ENCODE measurements at places on chromosomes 13 and 19. TPM values are rescaled to one million over a fixed set of nuclear protein-coding genes. Genes with fewer than 3 reads are reported as not detected.
A peak's percentile ranks its signal among the peaks of the same experiment; 100 is the strongest.

Gene CPB2
- not detected for total RNA-seq

- peak; percentile 54 for DNase-seq
Observed at GRCh38 chr19:39671739-39672363, 16.1 kb downstream of the LGALS16 start.

Gene GRIK5
- total RNA-seq, result 0.73 TPM

DNA sequence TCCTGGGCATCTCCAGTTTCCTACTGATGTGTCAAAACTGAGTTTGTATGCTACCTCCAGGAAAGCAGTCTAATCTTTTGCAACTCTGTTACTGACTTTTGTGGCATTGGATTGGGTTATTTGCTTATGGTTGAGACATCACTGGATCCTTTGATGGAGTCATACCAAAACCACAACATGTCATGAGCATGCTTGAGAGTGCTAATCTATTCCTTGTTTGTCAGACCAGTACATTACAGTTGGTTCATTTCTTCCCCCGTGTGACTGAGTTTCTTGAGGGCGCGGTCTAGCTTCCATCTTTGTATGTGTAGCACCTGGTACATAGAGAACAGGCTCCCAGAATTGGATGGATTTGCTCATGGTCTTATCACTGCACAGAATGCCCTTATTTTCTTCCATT is 43.2 kb downstream of the SUGT1 start:
- DNase-seq, result peak; percentile 71

DNA sequence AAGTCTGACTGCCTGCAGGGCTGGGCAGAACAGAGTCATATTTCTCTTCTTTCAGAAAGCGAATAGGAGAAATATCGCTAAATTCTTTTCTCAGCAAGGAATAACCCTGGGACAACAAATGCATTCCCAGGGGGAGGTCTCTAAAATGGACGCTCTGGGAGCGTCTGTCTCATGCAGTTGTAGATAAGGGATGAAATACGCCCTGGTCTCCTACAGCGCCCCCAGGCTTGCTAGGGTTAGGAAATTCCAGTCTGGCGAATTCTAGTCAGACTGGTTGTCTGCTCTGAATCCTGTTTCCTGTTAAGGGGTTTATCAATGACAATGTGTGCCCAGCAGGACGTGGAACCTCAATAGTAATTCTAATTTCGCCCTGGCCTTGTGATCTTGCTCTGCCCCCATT is 1214.1 kb downstream of the DIAPH3 start:
- DNase-seq, result no peak

GRCh38 chr13:75789451-75790197 is 153.5 kb downstream of the LMO7 start:
- DNase-seq, result no peak

DNA sequence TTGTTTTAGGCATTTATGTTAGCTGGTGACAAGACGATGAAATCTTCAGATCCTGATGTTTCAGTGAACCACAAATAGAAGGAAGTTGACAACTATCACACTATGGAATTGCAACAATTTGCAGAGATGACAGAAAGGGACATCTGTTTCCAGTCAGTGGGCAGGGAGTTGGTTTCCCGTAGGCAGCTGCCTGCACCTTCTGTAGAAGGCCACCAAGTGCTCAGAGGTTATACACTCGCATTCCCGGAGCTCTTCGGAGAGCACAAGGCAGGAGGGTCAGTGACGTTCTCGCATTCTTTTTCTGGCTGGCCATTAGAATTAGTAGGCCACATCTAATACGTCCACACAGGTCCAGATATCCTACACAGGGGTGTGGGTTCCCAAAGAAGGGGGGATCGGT is 129.4 kb downstream of the SHISA2 start:
- DNase-seq, result no peak

Gene GPR12
- not detected for total RNA-seq

Gene ABCC4
- total RNA-seq, result 8.7 TPM

GRCh38 chr19:42850981-42851717 is 28.4 kb downstream of the PSG1 start:
- DNase-seq, result no peak

DNA sequence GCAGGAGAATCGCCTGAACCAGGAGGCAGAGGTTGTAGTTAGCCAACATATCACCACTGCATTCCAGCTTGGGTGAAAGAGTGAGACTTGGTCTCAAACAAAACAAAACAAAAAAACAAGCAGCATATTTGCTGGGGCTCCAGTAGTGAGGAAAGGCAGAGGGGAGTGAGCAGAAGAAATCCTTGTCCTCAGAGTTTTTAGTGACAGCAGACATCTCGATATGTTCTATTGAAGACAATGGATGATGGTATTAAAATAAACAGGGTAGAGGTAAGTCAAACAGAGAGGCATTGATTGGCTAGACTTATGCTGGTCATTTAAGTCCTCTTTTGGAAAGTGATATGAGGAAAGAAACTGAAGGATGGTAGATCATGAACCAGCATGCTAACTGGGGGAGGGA is 19.0 kb downstream of the NLRP7 start:
- no peak for DNase-seq

- DNase-seq, result no peak
Observed at GRCh38 chr13:114010401-114011101, 36.7 kb upstream of the C13orf46 start.

Gene USHBP1
- 0.24 TPM for total RNA-seq

DNA sequence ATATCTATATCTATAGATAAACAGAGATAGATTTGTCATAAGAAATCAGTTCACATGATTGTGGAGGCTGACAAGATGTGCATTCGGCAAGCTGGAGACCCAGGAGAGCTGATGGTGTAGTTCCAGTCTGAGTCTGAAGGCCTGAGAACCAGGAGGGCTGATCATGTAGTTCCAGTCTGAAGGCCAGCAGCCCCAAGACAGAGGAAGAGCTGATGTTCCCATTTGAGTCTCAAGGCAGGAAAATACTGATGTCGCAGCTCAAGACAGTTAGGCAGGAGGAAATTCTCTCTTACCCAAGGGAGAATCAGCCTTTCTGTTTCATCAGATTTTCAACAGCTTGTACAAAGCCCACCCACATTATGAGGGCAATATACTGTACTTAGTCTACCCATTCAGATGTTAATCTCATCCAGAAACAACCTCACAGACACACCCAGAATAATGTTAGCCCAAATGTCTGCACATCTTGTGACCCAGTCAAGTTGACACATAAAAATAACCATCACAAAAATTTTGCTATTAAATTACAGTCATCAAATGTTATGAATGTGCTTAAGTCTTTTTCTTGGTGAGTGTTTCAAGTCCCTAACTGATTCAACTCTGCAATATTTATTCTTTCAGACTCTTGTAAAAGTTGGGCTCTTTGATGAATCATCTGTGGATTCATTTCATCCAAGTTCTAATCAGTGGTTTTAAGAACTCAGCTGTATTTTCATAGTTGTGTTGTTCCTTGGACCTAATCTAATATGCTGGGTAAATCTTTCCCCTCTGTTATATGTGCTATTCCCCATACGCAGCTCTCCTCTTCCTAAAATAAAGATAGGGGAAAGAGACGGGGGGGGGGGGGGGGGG is 22.7 kb upstream of the LRCH1 start:
- DNase-seq, result no peak

DNA sequence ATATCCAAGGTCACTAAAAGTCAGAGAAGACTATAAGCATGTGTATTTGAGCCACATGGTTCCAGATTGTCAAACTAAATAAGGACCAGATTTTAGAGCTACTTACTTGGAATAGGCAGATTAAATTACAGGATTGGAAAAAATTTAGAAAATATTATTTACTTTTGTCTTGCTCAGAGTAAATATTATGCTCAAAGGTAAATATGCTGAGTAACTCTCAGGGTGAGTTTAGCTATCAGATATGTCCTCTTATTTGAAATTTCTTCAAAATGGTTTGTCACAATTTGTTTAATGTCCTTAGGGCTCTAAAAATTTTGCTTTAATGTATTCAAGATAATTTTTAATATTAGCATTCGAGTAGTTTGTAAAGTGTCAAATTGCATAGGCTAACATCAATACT is 2455.2 kb downstream of the PCDH9 start:
- no peak for DNase-seq

Gene ZNF497
- 0.31 TPM for total RNA-seq

- DNase-seq, result peak; percentile 25
Observed at GRCh38 chr19:2495130-2495641, 19.3 kb downstream of the GADD45B start.

DNA sequence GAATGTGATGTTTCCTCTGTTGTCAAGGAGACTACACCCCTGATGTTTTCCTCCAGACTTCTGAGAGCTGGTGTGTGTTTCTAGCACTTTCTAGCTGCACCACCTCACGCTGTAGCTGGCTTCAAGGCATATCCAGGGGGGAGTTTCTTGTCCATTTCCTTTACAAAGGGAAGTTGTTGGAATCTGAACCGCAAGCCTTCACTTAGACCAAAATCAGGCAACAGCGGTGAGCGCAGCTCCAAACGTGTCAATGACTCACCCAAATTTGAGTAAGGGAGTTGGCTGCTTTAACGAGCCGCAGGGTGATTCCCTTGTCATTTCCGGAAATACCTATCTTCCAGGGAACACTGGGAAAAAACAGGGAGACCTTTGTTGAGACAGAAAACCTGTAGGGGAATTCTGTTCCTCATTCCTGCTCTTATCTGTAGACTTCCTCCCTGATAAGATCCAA is 2.5 kb downstream of the LDLR start:
- DNase-seq, result peak; percentile 78

- DNase-seq, result no peak
Observed at GRCh38 chr13:32938907-32939306, 77.3 kb upstream of the KL start.

Gene RNF225
- total RNA-seq, result 0.21 TPM

Gene EFNB2
- total RNA-seq, result 0.07 TPM

DNA sequence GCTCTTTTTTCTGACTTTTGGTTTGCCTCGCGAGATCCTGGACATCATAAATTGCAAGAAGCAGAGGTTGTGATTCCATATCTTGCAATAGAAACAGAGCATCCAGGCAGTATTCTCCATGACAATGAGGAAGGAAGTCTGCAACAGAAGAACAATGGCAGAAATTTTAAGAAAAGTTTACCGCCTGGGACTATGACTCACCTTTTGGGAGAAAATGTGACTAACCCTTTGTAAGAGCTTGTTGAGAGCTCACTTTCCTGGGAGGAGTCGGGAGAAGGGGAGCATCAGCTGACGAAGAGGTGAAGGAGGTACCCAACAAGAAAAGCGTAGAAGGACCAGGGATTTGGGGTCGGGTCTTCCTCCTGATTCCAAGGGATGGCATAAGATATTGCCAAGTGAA is 34.3 kb upstream of the TNFSF11 start:
- DNase-seq, result no peak

- no peak for DNase-seq
Observed at GRCh38 chr19:5339198-5339949, 1.2 kb downstream of the PTPRS start.

DNA sequence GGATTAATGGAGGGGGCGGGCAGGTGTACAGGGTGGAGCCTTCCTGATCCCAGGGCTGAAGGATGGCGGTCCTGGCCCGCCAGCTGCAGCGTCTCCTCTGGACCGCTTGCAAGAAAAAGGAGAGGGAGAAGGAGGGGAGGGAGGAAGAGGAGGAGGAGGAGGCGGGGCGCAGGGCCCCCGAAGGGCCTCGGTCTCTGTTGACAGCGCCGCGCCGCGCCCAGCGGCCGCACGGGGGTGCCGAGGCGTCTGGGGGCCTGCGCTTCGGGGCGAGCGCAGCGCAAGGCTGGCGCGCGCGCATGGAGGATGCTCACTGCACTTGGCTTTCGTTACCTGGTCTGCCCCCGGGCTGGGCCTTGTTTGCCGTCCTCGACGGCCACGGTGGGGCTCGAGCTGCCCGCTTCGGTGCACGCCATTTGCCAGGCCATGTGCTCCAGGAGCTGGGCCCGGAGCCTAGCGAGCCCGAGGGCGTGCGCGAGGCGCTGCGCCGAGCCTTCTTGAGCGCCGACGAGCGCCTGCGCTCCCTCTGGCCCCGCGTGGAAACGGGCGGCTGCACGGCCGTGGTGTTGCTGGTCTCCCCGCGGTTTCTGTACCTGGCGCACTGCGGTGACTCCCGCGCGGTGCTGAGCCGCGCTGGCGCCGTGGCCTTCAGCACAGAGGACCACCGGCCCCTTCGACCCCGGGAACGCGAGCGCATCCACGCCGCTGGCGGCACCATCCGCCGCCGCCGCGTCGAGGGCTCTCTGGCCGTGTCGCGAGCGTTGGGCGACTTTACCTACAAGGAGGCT is at the start of gene PPM1N:
Gene PPM1N, plus strand, starts transcription at position 33 of the 785 bp plus-strand sequence. Its CDS starts 30 bp downstream, at position 63.
- peak; percentile 67 for DNase-seq

DNA sequence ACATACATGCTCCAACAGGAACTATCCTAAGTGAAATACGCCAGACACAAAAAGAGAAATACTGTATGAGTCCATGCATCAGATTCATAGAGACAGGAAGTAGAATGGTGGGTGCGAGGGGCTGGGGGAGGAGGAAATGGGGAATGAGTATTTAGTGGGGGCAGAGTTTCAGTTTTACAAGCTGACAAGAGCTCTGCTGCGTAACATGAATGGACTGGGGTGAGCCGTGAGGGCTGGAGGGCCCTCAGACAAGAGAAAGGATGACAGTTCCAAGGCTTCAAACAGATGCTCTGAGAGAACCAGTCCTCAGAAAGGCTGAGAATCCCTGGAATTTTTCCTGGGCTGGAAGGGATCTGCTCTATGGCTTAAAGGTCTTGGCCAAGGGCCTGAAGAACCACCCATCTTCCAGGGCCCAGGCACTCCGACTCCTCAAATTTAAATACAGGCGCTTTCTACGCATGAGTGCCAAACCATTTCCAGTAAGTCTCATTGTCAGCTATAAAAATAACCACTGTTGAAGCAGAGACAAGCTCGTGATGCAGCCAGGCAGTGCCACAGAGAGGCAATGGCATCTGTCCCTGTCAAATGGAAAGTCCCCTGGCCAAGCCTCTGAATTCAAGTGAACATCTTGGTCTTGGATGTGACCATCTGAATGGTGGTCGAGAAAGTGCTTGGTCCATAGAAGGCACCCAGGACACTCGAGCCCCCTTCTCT is 17.5 kb downstream of the KLF2 start:
- peak; percentile 88 for DNase-seq

DNA sequence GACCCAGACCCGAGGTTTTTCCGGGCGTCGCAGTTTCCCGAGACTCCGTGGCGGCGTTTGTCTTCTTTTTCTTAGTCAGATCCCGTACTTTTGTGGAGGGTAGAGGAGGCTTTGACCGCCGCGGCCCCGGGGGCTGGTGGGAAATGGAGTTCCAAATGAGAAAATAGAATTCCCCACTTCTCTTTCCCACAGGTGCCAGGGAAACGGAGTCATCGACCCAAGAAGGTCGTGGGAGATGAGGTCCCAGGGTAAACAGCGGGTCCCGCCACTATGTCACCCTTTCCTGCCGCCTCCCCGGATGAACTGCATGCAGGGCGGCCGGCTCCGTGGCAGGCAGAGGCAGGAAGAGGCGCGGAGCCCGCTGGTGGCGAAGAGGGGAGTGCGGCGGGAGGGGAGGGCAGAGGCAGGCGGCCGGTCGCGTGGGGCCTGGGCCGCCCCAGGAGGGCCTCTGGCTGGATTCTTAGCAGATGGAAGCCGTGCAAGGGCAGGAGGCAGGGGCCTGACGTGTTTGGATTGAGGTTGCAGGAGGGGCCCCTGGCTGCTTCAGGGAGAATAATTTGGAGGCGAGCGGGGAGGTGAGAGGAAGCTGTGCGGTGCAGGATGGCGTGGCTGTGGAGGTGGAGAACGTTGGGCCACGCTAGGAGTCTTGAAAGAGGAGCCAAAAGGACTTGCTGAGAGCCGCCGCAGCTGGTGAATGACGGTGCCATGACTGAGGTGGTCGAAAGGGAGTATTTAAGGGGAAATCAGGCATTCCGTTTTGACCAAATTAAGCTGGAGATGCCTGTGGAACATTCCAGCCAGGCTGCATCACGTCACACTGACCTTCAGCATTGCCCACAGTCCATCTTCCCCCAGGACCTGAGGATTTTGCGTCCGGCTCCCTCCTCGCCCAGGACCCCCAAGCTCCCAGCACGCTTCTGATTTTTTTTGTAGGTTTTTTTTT is 11.7 kb downstream of the CYTH2 start:
- DNase-seq, result peak; percentile 69

Gene ATP4A
- not detected for total RNA-seq

Gene CXCL17
- total RNA-seq, result not detected

- peak; percentile 89 for DNase-seq
Observed at GRCh38 chr19:48933382-48933932, at the start of gene DHDH. Gene DHDH (plus strand): TSS chr19:48933699. CDS start chr19:48933722, 23 bp downstream.
